Right cardiac atrium (tissue), 5 donors: ENCODE measurements at places on chromosomes 4 and X. TPM values are rescaled to one million over a fixed set of nuclear protein-coding genes. Genes with fewer than 3 reads are reported as not detected.

DNA sequence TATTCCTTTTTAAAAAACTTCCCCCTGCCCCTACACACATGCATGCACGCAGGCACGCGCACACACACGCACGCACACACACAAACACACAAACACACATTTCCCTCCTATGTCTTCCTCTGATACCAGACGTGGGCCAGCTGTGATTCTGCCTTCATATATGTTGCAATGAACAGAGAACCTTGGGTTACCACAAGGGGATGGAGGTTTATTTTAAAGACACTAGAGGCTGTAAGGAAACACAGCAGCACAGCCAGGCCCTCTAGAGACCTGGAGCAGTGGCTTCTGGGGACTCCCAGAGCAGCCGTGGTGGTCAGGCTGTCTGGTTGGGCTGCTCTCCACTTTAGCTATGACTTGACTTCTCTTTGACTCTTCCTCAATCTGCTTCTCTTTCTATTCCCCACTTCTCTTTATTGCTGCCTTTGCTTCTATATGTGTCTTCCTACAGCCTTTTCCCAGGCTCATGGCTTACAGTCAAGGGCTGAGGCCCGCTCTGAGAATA, 3.2 kb upstream of the TLR10 start:
- peak; percentile 71 for DNase-seq

DNA sequence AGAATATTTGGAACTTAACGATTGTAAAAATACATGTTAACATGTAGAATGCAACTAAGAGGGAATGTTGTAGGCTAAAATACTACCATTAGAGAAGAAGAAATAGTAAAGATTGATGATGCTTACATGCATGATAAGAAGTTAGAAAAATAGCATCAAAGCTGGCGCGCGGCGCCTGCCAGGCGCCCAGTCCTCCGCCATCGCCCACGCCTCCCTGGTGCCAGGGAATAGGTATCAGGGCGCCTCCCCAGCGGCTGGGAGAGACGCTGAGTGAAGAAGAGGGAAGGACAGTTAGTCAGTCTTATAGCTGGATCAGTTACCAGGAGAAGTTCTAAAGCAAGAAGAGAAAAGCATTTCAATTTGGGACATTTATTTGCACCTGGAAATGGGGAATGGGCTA, 36.0 kb downstream of the NSUN7 start:
- DNase-seq, result no peak

Gene PAGE4
- total RNA-seq, result not detected

Gene FAAH2
- not detected for total RNA-seq

Gene DHRSX
- 43.7 TPM for total RNA-seq

Gene SULT1E1
- total RNA-seq, result not detected
